ENCODE measurements at places on chromosomes 5 and 9.

DNA sequence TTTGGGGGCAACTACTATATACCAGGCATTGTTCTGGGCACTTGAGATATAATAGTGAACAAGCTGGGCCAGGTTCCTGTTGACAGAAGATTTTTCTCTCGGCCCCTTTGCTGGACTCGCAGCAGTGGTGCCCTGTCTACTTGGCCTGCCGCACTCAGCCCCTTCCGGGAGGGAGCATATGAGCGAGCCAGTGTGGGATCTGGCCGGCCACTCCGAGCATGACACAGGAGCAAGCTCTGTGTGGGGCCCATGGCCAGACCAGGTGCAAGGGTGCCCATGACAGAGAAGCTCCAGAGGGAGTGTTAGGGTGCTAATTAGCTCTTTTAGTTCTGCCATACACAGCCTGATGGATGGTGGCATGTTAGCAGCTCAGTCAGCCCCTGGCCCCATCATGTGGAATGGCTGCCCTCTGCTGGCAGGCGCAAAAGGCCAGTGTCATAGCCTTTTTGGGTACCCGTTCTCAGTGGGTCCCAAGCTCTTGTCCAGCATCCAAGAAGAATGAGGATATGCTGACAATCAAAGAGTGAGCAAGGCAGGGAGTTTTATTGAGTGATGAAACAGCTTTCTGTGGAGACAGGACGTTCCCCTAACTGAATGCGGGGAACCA is 9.3 kb upstream of the KIF4B start:
- peak; percentile 9 for DNase-seq

- no peak for DNase-seq
Measured at GRCh38 chr5:67425514-67425913, 228.9 kb upstream of the CD180 start.

DNA sequence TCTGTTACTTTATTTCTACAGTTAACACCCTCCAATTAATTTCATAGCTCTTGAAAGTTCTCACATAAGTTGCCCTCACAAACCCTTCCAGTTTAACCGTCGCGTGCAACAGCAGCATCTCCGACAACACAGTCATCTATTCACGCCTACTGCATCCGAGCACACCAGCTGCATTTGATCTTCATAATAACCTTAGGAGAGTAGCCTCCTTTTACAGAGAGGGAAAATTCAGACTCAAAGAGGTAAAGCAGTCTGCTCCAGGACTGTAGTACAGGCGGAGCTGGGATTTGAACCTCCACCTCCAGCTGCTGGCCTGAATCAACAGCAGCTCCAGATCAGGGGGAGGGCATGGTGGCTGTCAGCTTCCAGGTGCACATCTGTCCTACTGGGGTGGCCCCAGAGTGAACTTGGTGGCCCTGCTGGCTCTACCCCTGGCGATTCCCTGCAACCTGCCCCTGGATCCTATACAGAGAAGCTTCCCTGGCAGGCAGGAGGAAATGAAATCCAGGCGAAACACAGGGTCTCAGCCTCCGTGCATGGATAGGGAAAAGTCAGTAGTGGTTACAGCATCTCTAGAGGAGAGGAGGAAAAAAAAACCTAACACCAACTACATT is 71.6 kb upstream of the UNC5A start:
- no peak for DNase-seq

DNA sequence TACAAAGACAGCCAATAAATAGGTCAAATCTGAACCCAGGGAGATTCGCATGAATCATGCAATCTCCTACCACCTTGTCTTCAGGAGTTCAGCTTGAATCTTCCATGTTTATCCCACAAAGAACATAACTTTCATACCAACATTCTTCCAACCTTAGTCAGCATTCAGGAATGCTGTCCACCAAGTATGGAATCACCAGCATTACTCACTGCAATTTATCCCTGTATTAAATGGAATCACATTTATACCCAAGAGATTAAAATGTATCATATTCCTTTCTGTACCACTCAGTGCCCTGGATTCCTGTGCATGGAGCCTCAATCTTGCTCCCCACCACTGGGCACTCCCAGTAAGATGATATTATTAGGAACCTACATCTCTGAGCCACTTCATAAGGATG is 162.6 kb downstream of the GLIS3 start:
- DNase-seq = no peak

GRCh38 chr5:79872291-79872690 is 118.8 kb downstream of the MTX3 start:
- DNase-seq = no peak

DNA sequence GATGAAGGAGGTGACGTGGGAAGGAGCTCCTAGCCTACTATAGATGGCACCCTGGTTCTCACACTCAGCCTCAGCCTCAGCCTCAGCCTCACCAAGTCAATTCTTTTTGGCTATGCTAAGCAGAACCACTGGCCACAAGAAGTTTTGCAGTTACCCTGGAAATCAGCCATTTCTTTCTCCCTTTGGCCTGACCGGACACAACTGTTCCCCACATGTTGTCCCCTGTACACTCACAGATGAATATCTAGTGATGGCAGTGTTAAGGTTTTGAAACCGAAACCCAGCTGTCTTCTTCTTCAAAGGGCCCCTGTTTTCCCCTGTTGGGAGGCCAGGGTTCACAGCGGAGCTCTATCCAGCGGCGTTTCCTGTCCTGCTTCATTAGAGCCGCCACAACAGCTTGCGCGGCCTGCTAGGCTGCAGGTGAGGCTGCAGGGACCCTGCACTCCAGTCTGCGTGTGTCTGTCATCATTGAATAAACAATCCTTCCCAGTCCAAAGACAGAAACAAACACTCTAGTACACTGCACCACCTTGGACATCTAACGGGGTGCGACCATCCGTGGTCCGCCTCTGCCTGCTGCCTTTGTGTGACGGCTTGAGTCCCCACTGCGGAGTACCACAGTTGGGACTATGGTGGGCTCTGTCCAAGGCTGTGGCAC is 250.5 kb downstream of the DENND1A start:
- DNase-seq = no peak

DNA sequence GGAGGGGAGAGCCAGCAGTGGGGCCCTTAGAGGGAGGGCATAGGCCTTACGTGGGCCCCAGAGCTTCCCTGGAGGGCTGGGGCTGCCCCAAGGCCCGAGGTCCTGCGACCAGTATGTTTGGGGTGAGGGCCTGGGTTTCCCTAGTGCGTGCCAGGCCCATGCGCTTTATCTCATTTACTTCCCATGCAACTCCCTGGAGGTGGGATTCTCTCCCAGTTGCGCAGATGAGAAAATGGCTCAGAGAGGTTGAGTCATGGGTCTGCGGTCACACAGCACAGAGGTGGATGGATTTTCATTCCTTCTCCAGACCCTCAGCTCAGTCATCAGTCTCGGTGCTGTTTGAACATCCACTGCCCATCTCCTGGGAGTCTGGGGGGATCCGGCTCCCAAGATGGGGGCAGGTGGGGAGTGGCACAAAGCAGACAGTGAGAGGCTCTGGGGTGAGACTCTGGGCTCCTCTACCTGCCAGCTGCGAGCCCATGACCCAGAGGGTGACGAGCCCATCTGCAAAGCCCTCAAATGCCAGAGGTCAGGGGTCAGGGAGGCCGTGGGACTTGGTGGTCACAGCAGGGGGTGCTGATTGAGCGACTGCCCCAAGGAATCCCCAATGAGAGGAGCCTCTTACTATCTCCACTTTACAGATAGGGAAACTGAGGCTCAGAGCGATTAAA is 171.2 kb downstream of the GAPVD1 start:
- no peak for DNase-seq

DNA sequence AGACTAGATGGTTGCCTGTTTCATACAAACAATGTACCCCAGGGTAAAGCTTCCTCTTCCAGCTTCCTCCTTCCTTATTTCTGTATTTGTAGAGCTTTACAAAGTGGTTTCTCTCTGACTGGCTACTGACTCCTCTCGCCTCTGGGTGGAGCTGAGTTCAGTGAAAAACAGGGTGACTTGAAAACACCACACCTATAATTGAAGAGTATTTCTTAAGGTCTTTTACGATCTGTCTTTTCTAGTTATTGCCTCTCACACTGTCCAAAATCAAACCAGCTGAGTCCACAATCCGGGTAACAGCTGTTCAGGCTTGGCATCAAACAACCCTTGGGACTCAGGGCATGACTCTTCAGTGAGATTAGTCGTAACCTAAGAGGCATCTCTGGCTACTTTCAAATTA is 200.4 kb downstream of the ARRDC3 start:
- DNase-seq = no peak
